ENCODE measurements at places on chromosomes 12 and 14.

DNA sequence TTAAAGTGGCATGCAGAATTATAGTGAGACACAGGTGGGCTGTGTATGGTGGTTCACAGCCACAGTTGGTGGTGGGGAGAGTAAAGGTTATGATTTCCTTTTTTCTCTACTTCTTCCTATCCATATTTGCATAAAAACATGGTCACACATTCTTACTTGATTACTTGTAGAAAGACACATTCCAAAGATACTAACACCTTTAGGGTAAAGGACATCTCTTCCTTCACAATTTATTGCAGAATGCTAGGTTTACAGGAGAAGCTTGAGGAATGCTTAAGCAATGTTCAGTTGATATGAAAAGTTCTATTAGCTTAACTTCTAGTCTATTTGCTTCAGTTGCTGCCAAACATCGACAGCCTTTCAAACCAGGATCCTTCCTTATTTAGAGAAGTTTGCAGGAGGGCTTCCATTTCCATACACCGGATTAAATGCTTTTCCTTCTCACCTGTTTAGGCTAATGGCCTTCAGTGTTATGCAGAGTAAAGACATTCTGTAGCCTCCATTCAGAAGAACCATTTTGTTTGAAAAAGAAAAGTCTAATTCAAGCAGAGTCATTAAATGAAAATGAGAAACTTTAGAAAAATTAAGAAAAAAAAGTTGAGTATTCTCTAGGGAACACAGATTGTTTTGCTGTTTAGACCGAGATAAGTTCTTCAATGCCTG is 2.6 kb upstream of the PHC1 start:
- DNase-seq, result no peak

DNA sequence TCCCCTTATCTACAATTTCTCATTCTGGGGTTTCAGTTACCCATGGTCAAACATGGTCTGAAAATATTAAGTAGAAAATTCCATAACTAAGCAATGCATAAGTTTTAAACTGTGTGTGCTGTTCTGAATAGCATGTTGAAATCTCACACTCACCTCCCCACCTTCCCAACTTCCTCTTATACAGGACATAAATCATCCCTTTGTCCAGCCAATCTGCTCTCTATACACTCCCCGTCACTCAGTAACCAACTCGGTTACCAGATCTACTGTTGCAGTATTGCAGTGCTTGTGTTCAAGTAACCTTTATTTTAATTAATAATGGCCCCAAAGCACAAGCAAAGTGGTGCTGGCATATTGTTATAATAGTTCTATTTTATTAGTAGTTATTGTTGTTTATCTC is 420.5 kb downstream of the GXYLT1 start:
- DNase-seq, result no peak

DNA sequence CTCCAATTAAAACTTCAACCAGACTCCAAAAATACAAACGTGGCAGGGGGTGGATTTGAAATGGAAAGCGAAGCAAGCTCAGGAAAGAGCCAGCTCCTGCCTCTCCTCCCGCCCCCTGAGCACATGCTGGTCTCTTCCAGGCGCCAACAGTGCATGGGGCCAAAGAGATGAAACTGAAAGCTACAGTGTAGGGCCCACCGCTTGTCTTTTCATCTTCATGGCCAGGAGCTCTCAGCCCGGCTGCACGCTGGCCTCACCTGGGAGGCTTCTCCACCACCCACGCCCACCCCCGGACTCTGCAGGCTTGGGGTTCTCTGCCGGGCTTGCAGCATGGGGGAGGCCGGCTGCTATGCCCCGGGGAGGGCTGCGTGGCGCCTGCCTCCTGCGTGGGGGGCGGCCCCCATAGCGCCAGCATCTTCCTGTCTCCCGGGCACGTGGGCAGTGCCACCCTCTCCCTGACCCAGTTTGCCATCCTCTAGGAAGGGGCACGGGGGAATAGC is 2.0 kb downstream of the RIMBP2 start:
- no peak for DNase-seq

DNA sequence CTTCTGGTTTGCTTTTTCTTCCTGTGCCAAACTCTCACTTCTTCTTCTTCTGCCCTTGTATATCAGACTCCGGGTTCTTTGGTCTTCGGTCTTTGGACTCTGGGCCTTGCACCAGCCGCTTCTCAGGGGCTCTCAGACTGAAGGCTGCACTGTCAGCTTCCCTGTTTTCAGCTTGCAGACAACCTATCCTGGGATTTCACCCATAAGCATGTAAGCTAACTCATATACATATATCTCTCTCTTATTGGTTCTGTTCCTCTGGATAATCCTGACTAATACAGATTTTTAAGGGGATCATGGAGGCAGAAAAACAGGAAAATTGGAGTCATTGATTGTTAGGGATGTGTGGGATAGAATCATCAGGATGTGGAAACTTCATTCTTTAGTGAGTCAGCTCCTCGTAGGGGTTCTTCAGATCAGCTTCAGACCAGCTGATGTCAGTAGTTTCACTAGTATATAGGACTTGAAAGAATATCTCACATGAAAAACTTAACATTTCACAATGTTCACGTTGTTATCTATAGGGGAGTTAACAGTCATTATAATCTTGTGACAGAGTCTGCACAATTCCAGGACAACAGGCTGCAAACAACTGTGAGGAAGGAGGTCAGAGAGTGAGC is 102.9 kb downstream of the RASSF9 start:
- no peak for DNase-seq

GRCh38 chr12:46492471-46493085 is 120.0 kb upstream of the SLC38A2 start:
- no peak for DNase-seq

DNA sequence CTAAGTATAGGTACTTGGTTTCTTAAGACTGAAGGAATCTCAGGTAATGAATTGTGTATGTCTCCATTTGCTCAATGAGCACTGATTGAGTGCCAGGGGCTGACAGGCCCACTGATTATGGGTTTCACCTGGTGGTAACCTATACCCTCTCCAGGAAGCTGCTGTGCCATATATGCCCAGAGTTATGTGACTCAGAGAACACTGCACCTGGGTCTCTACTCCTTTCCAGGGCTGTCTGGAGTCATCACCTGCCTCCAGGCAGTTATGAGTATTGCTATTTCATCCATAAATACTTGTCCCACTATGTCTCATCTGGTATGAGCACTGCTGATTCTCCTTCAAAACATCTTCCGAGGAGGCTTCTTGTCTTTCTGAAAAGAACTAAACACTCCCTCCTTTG is 692.9 kb downstream of the BCL11B start:
- DNase-seq, result no peak

DNA sequence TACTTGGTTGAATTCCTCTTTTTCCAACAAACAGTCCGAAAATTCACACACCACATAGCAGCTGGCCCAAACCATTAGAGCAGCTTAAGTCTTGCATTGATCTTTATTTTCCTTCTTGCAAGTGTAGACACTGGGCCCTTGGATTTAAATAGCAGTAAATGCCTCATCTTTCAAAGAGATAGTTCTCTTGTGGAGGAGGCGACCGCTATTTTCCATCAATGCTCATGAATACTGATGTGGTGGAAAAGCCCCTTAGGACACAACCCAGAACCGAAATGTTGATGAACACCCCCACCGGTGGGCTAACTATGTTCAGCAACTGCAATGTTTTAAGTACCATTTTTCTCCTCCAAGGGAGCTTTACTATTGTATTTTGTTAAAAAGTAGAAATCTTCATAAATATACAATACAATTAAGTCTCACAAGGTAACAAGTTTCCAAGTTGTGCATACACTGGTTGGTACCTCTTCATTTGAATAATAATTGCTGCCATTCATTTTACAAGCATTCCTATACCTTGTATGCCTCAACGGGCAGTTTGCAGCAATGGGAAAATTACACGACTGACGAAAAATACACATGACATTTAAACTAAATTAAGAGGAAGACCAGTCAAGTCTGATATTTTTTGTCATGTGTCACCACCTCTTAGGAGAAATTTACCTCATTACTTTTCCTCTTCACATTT is 18.0 kb downstream of the NIN start:
- DNase-seq, result no peak

GRCh38 chr14:64763801-64764621 is 59.8 kb downstream of the PLEKHG3 start:
- DNase-seq, result no peak

DNA sequence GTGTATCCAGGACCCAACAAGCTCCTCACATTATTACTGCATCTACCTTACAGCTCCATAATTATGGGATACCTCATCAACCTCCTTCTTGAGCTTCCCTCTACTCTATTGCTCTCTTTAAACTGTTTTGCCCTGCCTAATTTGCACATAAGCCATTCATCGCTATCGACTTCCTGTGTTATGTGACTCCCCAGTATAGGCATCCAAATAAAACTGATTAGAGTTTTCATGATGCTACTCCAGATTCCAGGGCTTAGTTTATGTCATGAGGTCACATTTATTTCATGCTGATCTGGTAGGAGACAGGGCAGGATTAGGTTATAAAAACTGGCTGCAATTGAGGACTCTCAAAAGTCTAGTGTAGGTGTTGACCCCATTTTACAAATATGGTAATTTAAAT is 569.9 kb upstream of the MGAT4C start:
- DNase-seq, result no peak

GRCh38 chr12:15555446-15555845 is 233.1 kb downstream of the PTPRO start:
- no peak for DNase-seq

- no peak for DNase-seq
These were observed 226.8 kb downstream of the ZFP36L1 start for GRCh38 chr14:68566075-68566474.

DNA sequence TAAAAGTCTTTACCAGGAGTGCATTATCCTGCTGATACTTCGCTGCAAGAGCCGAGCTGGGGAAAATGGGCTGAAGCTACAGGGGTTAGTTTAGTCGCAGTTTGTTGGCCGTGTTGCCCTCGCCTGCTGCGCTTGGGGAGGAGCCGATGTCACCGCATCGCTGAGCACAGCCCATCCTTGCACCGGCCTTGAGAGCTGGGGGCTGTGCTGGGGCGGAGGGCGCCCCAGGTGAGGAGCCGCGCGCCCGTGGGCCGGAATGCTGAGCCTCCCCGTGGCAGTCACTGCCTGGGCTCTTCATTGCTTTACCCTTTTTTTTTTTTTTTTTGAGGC is 50.0 kb downstream of the ADGRD1 start:
- no peak for DNase-seq

DNA sequence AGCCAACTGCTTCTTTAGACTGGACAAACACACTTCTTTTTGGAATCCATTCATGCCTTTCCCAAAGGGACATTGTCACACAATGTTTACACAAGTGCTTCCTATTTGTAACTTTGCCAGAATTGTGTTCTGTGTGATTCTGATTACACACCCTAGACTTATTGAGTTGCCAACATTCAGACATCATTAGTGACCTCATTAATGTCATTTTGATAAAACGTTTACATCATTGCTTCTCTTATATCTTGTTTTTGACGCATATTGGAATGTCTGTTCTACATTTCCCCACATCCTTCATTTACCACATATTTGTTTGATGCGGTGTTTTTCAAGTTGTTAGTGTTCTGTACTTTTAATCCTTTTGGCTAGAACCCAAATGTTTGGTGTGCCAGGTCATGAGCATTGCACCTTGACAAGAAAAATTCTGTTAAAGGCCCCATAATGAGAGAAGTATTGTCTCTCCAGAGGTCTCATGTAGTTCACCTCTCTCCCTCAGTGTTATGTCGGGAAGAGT is 305.5 kb downstream of the AEBP2 start:
- DNase-seq, result no peak

GRCh38 chr14:64637735-64638473 is 66.3 kb upstream of the PLEKHG3 start:
- DNase-seq, result no peak

GRCh38 chr14:48973151-48973550 is 613.0 kb downstream of the RPS29 start:
- DNase-seq, result no peak

DNA sequence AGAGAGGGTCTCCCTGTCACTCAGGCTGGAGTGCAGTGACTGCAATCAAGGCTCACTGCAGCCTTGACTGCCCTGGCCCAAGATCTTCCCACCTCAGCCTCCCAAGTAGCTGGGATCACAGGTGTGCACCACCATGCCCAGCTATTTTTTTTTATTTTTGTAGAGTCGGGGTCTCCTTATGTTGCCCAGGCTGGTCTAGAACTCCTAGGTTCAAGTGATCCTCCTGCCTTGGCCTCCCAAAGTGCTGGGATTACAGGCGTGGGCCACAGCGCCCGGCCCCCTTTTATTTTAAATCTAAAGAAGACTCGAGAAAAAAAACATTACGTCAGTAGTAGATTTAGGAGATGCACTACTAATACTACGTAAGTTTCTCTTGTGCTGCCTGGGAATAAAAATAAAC is 14.3 kb downstream of the FOS start:
- DNase-seq, result no peak

DNA sequence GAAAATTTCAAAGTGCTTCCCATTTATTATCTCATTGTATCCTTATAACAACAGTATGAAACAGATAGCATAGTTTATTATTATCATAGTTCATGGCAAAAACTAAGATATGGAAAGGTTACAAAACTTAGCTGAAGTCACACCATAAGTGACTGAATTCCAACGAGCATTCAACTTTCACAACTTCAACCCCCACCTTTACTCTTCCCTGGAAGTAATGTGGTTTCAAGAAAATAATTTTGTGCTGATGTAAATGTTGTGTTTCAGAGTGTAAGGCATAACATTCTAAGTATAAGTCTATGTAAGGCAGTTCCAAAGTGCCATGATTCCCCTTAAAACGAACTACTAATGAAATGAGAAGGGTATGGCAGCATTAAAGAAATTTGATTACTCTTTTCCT is 454.5 kb downstream of the BCAT1 start:
- no peak for DNase-seq

DNA sequence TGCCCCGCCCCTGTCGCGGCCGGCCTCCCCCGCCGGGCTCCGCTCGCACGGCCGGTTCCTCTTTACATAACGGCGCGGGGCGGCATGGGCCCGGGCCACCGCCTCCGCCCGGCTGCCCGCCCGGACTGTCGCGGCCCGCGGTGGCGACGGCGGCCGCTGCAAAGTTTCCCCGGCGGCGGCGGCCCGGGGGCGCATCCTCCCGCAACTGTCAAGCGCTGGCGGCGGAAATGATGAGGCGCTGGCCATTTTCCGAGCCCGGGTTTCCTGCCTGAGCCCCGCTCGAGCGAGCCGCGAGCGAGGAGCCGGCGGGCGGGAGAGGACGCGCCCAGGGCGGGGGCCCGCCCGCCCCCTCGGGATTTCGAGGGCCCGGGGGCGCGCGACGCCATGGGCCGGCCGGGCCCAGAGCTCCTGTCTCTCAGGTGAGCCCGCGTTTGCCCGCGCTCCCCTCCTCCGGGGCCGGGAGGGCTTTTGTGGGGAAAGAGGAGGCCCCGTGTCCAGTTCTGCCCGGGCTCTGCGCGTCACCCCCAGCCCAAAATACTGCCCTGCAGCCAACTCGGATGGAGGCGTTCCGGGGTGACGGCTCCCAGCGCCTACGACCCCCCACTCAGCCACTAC is at the start of gene SH2B3:
Gene SH2B3, plus strand, starts transcription at position 65 of the 615 bp plus-strand sequence. CDS start 12,223 bp downstream, outside the sequence.
- DNase-seq, result peak; percentile 50

GRCh38 chr12:100632445-100632892 is 59.0 kb downstream of the GAS2L3 start:
- no peak for DNase-seq

DNA sequence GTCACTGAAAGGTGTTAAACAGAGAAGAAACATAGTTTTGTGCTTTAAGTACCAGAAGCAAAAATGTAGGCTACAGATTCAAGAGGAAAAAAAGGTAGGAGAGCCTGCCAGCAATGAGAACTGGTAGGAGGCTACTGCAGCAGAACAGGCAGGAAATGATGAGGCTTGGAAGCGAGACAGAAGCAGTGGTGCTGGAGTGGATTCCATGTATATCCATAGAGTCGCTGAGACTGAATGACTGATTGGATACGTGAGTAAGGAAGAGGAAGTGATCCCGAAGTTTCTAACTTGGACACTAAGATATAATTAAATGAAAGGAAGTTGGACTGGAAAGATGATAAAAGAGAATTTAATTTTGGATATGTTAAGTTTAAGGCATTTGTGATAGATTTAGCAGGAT is 45.0 kb upstream of the CCDC91 start:
- DNase-seq, result no peak
